ENCODE measurements at places on chromosomes 2 and 18. TPM values are rescaled to one million over a fixed set of nuclear protein-coding genes. Genes with fewer than 3 reads are reported as not detected.

- no peaks in the 10 kb centered on the region for H3K27me3 ChIP-seq
- H3K36me3 ChIP-seq = peaks cover 18% of the 10 kb centered on the region
- peaks cover 45% of the 10 kb centered on the region for H3K4me1 ChIP-seq
- DNase-seq = no peak
Observed at GRCh38 chr2:71353248-71353647, 21.7 kb downstream of the ZNF638 start.

DNA sequence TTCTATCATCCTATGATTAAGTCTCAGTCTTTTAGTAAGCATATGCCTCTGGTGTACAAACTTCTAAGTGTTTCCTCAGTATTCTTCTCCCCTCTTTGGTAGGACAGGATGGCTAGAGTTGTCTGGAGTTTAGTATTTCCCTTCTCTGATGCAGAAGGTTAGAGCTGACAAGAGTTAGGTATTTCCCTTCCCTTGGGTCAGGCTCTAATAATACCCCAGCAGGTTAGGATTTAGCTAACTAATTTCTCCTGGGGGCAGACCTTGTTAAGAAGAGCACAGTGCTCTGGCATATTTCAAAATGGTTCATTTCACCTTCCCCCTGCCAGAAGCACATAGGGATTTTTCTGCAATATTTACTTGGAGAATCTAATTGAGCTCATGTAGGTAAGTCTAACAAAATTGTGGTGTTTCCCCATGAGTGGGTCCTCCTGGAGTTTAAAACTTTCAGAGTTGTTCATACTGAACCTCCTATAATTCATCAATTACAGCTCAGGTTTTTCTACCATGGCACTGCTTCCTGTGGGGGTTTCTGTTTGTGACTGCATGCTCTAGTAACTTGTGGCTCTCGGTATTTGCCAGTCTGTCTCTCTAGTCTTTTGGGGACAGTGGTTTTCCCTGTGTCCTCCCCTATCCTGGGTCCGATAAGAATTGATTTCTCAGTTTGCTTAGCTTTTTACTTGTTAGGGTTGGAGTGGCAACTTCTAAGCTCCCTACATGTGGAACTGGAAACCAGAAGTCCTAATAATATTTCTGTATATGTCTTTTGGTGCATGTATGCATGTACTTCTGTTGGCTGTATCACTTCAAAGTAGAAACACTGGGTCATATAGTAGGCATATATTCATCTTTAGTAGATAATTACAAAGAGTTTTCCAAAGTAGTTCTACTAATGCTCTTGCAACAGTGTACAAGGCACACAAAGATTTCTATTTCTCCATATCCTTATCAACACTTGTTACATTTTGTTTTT lies 77.7 kb downstream of the GDF7 start:
- no peak overlapping the region for H3K27ac ChIP-seq
- H3K4me3 ChIP-seq = no peak overlapping the region
- peaks cover 5% of the 10 kb centered on the region for H3K36me3 ChIP-seq

GRCh38 chr2:7844414-7844965 lies 837.4 kb upstream of the ID2 start:
- no peak overlapping the region for H3K27ac ChIP-seq
- no peak overlapping the region for H3K4me3 ChIP-seq
- H3K36me3 ChIP-seq = peaks cover 2% of the 10 kb centered on the region
- no peaks in the 10 kb centered on the region for H3K27me3 ChIP-seq
- peaks cover 8% of the 10 kb centered on the region for H3K4me1 ChIP-seq

CCT7 gene
- total RNA-seq = 152 TPM

GRCh38 chr2:217893440-217893839 lies 109.4 kb downstream of the TNS1 start:
- peaks cover 2% of the 10 kb centered on the region for H3K36me3 ChIP-seq
- H3K4me3 ChIP-seq = no peak overlapping the region
- peaks cover 4% of the 10 kb centered on the region for H3K27me3 ChIP-seq

- DNase-seq = no peak
- no peak overlapping the region for H3K27ac ChIP-seq
- H3K27me3 ChIP-seq = peaks cover 52% of the 10 kb centered on the region
- no peak overlapping the region for H3K4me3 ChIP-seq
- H3K4me1 ChIP-seq = no peaks in the 10 kb centered on the region
Observed at GRCh38 chr2:152489364-152489763, 154.4 kb downstream of the FMNL2 start.

GRCh38 chr2:20135631-20136050 lies 84.2 kb upstream of the LAPTM4A start:
- peaks cover 40% of the 10 kb centered on the region for H3K27me3 ChIP-seq
- H3K36me3 ChIP-seq = no peaks in the 10 kb centered on the region
- peaks cover 5% of the 10 kb centered on the region for H3K4me1 ChIP-seq

ALKAL2 gene
- not detected for total RNA-seq

DNA sequence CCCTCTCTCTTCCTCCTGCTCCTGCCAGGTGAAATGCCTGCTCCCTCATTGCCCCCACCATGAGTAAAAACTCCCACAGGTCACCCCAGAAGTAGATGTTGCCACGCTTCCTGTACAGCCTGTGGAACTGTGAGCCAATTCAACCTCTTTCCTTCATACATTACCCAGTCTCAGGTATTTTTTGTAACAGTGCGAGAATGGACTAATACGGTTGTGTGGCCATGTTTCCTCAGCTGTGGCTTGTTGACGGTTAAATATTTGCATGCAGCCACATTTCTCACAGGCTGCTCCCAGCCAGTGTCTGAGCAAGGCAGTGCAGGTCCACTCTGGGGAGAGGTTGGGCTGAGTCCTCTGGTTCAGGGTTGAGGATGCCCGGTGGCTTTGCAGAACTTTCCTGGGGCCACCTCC lies 27.8 kb upstream of the COPS8 start:
- H3K27me3 ChIP-seq = peaks cover 21% of the 10 kb centered on the region
- no peak overlapping the region for H3K27ac ChIP-seq
- H3K36me3 ChIP-seq = no peaks in the 10 kb centered on the region
- H3K4me1 ChIP-seq = peaks cover 4% of the 10 kb centered on the region
- no peak for DNase-seq

DNA sequence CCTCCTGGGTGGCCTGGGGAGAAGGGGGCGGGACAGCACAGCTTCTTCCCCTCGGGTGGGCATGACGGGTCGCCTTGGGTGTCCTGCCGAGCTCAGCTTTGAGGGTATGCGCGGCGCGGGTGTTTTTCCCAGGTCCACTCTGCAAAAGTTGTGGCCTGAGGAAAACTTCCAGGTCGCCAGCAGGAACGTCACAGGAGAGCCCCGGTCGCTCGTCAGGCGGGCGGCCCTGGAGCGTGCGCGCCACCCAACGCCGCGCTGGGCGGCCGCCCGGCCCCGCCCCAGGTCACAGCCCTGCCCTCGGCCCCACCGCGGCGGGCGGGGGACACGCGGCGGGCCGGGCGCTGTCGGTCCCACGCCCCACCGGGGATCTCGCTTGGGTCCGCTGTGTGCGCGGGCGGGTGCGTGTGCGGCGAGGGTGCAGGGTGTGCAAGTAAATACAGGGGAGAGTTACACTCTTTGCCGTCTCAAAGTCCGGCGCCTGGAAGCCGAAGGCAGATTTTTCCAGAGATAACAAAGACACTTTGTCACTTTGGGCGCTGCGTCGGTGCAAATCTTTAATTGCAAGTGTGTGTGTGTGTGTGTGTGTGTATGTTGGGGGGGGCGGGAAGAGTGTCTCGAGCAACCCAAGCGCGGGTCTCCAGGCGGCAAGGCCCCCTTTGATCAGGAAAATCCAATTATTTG lies 616 bp upstream of the SP5 start:
- DNase-seq = no peak
- peak overlapping the region; percentile 91 for H3K4me3 ChIP-seq
- H3K36me3 ChIP-seq = peaks cover 2% of the 10 kb centered on the region
- H3K27ac ChIP-seq = no peak overlapping the region

- no peaks in the 10 kb centered on the region for H3K36me3 ChIP-seq
- no peaks in the 10 kb centered on the region for H3K27me3 ChIP-seq
- peak overlapping the region; percentile 11 for H3K27ac ChIP-seq
Observed at GRCh38 chr2:221502270-221503010, 69.7 kb downstream of the EPHA4 start.

SERPINE2 gene
- 3.9 TPM for total RNA-seq

DNA sequence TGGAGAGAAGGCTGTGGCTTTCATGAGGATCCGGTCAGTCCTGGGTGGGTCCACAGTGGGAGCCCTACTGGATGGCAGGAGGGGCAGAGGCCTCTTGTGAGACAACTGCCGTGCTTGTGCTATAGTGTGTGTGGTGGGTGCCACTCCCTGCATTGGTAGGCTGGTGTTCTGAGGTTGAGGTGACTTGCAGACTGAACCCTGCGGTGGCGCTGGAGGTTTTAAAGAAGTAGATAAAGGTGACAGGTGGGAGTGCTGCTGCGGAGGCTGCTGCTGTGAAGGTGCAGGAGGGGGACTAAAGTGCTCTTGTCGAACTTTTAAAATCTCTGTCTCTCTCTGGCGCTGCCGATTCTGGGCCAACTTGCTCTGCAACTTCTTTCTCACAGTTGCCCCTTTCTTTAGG lies 29.7 kb downstream of the INO80D start:
- H3K27ac ChIP-seq = peak overlapping the region; percentile 67
- H3K4me3 ChIP-seq = no peak overlapping the region
- H3K27me3 ChIP-seq = no peaks in the 10 kb centered on the region
- peaks cover 9% of the 10 kb centered on the region for H3K4me1 ChIP-seq

DNA sequence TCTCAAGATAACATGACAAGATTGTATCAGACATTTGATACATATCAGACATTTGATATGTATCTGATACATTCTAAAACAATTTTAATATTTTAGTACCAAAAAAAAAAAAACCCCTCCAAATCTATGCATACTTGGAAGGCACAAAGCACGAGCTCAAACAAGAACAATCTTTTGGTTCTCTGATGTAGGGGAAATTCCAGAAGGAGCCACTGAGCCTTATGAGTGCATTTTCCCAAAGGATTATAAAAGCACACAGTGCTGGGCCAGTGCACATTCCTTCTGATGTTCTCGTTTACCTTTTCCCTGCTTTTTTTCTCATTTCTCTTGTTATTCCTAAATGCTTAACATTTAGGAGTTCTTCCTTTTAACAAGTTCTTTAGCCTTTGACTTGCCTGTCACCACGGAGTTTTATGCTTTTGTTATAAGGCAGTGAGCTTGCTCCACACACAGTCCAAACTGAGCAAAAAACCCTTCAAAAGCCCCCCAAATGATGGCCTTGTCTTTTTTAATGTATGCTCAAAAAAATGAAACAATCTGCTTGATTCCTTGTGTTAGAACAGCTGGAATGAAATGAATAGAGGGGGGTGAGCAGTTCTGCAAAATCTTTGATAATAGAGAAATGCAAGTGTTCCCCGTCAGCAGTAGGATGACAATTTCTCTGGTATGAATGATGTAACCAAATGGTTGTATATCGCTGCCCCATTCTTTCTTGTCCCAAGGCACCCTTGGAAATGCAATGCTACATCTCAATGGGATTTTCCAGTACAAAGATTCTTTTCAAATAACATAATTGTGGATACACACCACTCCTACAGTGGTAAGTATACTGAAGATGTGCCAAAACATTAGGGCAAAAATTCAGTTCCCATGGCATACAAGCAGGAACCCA lies 597.2 kb upstream of the ZEB2 start:
- no peak for DNase-seq
- H3K36me3 ChIP-seq = no peaks in the 10 kb centered on the region
- H3K4me3 ChIP-seq = no peak overlapping the region
- no peak overlapping the region for H3K27ac ChIP-seq
- H3K27me3 ChIP-seq = no peaks in the 10 kb centered on the region

ALPI gene
- total RNA-seq = not detected

GRCh38 chr2:6423944-6424343 lies 441.8 kb downstream of the CMPK2 start:
- no peak overlapping the region for H3K4me3 ChIP-seq
- DNase-seq = no peak
- no peaks in the 10 kb centered on the region for H3K27me3 ChIP-seq
- H3K36me3 ChIP-seq = no peaks in the 10 kb centered on the region
- H3K4me1 ChIP-seq = no peaks in the 10 kb centered on the region

TUBA3E gene
- not detected for total RNA-seq

GRCh38 chr2:105827351-105828096 lies 82.8 kb downstream of the NCK2 start:
- H3K4me3 ChIP-seq = no peak overlapping the region
- H3K4me1 ChIP-seq = peaks cover 56% of the 10 kb centered on the region
- H3K27ac ChIP-seq = peak overlapping the region; percentile 89
- peaks cover 16% of the 10 kb centered on the region for H3K36me3 ChIP-seq
- H3K27me3 ChIP-seq = no peaks in the 10 kb centered on the region

GRCh38 chr2:193556766-193557470 lies 1362.2 kb upstream of the TMEFF2 start:
- no peak overlapping the region for H3K4me3 ChIP-seq
- no peaks in the 10 kb centered on the region for H3K4me1 ChIP-seq
- H3K27me3 ChIP-seq = no peaks in the 10 kb centered on the region
- no peak for DNase-seq

IL1B gene
- 61.2 TPM for total RNA-seq

DNA sequence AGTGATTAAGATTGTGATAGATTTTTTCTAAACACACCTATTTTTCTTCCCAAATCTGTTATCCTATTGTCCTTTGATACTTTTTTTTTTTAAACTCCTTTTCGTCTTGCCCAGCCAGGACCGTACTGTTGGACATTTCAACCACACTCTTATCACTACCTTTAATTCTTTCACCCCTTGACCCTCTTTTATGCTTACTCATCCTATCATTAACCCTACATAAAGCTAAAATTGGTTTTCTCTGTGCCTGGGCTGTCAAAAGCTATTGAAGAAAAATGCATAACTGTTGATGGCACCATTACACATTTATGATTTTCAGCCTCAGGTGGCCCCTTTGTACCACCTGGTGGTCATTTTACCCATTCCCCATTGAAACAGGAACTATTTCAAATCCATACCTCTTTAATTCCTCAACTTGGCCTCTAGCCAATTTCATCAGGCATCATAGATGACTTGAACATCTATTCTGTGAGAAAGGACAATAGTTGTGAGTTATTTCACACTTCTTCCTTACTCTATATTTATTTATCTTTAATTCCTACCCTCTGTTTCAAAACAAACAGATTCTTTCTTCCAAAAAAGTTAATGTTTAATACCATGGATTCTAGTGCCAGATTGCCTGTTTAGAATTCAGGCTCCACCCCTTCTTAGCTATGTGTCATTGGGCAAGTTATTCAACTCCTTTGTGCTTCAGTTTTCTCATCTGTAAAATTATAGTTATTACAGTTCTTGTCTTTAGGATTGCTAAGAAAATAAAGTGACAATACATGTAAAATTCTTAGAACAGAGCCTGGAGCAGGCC lies 258.6 kb downstream of the CAMKMT start:
- no peak overlapping the region for H3K27ac ChIP-seq
- H3K4me1 ChIP-seq = peaks cover 6% of the 10 kb centered on the region
- DNase-seq = no peak
- no peak overlapping the region for H3K4me3 ChIP-seq

- H3K4me3 ChIP-seq = no peak overlapping the region
- no peaks in the 10 kb centered on the region for H3K4me1 ChIP-seq
Observed at GRCh38 chr2:175874291-175874690, 127.8 kb downstream of the LNPK start.

GRCh38 chr18:69626643-69627242 lies 226.1 kb downstream of the DOK6 start:
- DNase-seq = no peak
- H3K4me1 ChIP-seq = no peaks in the 10 kb centered on the region
- H3K27ac ChIP-seq = no peak overlapping the region
- no peak overlapping the region for H3K4me3 ChIP-seq
- H3K36me3 ChIP-seq = no peaks in the 10 kb centered on the region
- H3K27me3 ChIP-seq = peaks cover 5% of the 10 kb centered on the region

IL1R2 gene
- total RNA-seq = 1.9 TPM

- no peaks in the 10 kb centered on the region for H3K4me1 ChIP-seq
- no peak overlapping the region for H3K27ac ChIP-seq
- H3K27me3 ChIP-seq = no peaks in the 10 kb centered on the region
- H3K36me3 ChIP-seq = no peaks in the 10 kb centered on the region
Observed at GRCh38 chr18:28045176-28045810, 131.6 kb downstream of the CDH2 start.

MEIS1 gene
- 13.4 TPM for total RNA-seq

Data from T-helper 17 cell (primary cell).